ENCODE measurements at places on chromosomes 1 and 21.

DNA sequence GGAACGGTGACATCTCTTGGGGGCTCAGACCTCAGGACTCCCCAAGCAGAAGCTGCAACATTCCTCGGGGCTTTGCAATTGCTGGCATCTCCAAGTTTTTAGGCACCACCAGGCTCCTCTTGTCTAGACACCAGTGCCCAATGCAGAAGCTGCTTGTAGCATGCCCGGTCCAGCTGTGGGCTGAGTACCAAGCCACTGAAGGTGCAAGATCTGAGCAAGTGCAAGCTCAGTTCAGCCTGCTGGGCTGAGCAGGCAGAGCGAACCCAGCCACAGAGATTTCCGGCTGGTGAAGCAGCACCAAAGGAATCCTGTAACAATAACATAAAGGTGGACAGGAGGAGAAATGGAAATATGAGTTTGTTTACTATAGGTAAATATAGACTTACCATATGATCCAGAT is 995.4 kb upstream of the B3GALT2 start:
- DNase-seq = no peak

GRCh38 chr1:31694069-31694963 is 9.5 kb downstream of the COL16A1 start:
- DNase-seq = no peak

DNA sequence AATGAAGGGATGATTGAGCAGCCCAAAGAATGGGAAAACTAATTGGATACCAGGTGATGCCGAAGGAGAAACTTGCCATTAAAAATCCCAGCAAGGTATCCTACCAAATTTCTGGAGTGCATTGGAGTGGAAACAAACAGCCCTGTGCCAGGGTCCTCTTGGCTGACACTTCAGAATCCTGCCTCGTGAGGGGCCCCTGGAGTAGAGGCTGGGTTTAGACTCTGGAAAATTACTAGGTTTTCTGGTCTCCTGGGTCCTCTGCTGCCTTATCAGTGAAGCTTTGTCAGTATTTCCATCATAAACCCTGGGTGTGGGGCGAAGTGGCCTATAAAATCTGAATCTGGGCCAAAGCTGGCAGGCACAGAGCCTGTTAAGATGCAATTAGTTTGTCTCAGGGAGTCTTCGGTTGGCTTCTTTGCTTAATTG is 289.2 kb upstream of the USP24 start:
- DNase-seq = no peak

- DNase-seq = no peak
Observed at GRCh38 chr1:4256351-4256750, 356.3 kb upstream of the C1orf174 start.

DNA sequence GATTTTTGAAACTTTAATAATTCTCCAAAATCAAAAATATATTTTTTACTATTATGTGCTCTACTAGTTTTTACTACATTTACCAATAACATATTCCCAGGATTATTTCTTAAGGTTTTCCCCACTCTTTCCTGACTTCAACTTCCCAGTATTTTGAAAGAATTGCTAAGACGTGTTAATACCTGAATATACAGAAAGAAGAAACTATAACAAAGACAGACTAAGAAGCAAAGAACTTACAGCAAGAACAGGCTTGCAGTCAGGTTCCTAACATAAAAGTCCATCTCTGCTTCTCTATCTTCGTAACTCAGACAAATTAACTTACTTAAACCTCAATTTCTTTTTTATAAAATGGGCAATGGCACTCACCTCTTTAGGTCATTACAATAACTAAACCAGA is 63.2 kb downstream of the SRSF11 start:
- no peak for DNase-seq

DNA sequence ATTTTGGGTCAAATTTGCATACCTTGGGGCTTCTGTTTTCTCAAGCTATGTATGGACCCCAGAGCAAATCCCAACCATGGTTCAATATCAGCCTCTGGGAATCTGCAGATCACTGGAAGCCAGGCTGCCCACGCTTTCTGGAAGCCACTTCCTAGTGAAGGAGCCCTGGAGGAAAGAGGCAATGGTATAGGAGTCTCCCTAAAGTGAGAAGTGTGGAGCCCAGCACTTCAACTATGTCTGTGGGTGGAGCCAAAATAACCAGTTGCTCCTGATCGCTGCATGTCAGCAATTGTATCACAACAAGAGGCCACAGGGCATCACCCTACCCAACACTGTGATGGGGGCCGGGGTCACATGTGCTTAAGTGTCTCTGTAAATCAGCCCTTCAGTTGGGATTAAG is 26.9 kb downstream of the ETS2 start:
- DNase-seq = no peak

GRCh38 chr1:233615571-233615970 is 1.7 kb downstream of the KCNK1 start:
- DNase-seq = no peak

GRCh38 chr1:41526956-41527561 is 42.6 kb upstream of the EDN2 start:
- DNase-seq = no peak

DNA sequence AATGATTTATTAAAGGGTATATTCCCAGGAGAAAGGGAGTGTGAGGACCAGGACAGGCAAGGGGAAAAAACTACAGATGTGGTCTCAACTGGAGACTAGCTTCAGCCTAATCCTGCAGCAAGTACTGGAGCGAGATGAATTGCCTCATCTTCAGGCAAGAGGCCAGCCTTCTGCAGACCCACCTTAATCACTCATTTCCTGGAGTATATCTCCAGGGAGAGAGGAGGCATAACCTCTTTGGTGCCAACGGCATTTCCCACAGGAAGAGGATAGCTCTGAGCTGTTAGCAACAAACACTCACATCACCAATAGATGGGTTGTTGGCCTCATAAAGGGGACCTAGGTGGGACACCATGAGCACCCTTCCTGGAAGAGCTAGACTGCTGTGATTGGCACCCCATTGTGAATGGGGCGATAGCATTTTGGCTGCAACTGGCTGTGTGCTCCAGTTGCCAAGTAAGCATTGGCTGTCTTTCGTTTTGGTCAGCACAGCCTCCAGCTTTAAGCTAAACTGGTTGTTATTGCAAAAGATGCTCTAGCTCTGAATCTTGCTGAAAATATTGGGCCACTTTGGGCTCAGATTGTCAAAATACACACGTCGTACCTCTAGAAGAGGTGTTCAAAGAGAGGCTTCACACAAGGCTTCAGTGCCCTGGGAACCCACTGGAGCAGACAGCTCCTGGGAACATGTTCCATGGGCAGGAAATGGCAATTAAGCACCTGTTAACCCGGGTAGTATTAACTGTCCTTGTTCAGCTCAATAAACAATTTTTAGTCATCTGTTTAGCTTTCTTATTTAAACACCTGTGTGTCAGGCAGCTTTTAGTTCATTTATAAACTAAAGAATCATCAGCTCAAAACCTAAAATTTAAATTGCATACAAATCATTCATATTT is 314.8 kb upstream of the C1orf87 start:
- DNase-seq = no peak

- DNase-seq = no peak
Observed at GRCh38 chr1:176879784-176880620, 284.5 kb downstream of the ASTN1 start.

GRCh38 chr1:235326719-235327558 is 1.0 kb downstream of the ARID4B start:
- no peak for DNase-seq
